ENCODE measurements at places on chromosomes 5 and 9. TPM values are rescaled to one million over a fixed set of nuclear protein-coding genes. Genes with fewer than 3 reads are reported as not detected.

The GPR21 gene
- total RNA-seq = 1.2 TPM

The TMEM215 gene
- total RNA-seq = not detected

The EPB41L4A gene
- 0.11 TPM for total RNA-seq

The ZFR gene
- total RNA-seq = 48.1 TPM

The LHX2 gene
- total RNA-seq = not detected

The TAF11L5 gene
- not detected for total RNA-seq

The ZNF366 gene
- total RNA-seq = not detected

The EIF4E1B gene
- total RNA-seq = not detected

The SMC5 gene
- total RNA-seq = 44.9 TPM

The GABRP gene
- total RNA-seq = not detected

The TCF7 gene
- 315 TPM for total RNA-seq

The PCDHGA8 gene
- 0.09 TPM for total RNA-seq

The FCHSD1 gene
- total RNA-seq = 99.1 TPM

The DMRT2 gene
- total RNA-seq = not detected

The ABCA2 gene
- 67.1 TPM for total RNA-seq

The CENPK gene
- total RNA-seq = 90.7 TPM

The RFESD gene
- 4.2 TPM for total RNA-seq

The LHX3 gene
- total RNA-seq = not detected

The FLT4 gene
- 11.6 TPM for total RNA-seq

The FBP2 gene
- total RNA-seq = not detected

The UGT3A2 gene
- not detected for total RNA-seq

The GAPT gene
- 0.57 TPM for total RNA-seq

The C1QTNF3 gene
- total RNA-seq = 4.8 TPM

The SHISAL2B gene
- not detected for total RNA-seq

The FOXD4L4 gene
- 0.55 TPM for total RNA-seq

The NFIL3 gene
- 18.5 TPM for total RNA-seq

The IL3 gene
- total RNA-seq = not detected

The SOHLH1 gene
- total RNA-seq = not detected

The C5orf58 gene
- not detected for total RNA-seq

Data from activated naive CD8-positive, alpha-beta T cell treated with anti-CD3 and anti-CD28 coated beads, Interleukin-2, amount 10 ng/mL, durations not matched to agents 7 days and 5 days (primary cell).